ENCODE measurements at places on chromosomes 4 and X.

GRCh38 chr4:11367371-11367770, 61.3 kb downstream of the HS3ST1 start:
- DNase-seq = no peak

GRCh38 chrX:133249266-133250058, 31.3 kb upstream of the TFDP3 start:
- no peak for DNase-seq

- DNase-seq = no peak
Measured at GRCh38 chrX:114797494-114797893, 213.6 kb downstream of the HTR2C start.

DNA sequence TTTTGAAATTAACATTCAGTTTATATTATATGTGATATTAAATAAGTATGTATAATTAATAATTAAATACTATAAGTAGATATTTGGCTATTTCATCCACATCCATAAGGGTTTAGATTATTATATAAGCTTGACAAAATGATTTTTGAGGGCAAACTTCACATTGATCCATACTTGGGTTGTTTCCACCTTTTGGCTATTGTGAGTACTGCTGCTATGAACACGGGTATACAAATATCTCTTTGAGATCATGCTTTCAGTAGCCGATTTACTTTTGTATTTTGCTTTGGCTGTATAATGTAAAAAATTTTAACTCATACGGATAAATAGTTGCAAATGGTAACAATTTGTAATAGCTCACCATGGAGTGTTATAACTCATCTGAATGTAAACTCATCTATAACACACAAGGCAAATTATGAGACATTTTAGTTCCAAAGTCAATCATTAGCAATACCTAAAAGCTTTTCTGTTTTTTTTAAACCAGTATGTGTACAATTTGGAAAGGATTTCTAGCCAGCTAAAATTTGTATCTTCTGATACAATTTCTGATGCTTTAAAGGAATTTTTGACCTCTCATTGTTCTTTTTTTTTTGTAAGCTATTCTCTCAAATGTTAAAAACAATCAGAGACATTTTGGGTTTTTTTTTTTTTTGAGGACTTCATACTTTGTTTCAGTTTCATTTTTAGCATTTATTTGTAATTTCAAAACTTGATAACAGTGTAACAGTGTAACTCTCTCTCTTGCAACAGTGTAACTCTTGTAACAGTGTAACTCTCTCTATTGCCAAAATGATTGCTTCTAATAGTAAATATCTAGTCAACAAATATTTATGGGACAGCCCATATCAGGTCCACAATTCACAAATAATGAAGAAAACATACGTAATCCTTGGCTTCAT, 51.8 kb upstream of the ARX start:
- no peak for DNase-seq

- no peak for DNase-seq
Measured at GRCh38 chrX:46317163-46317562, 228.1 kb downstream of the ZNF674 start.

GRCh38 chr4:164383358-164384220, 370.3 kb upstream of the SMIM31 start:
- DNase-seq = no peak

DNA sequence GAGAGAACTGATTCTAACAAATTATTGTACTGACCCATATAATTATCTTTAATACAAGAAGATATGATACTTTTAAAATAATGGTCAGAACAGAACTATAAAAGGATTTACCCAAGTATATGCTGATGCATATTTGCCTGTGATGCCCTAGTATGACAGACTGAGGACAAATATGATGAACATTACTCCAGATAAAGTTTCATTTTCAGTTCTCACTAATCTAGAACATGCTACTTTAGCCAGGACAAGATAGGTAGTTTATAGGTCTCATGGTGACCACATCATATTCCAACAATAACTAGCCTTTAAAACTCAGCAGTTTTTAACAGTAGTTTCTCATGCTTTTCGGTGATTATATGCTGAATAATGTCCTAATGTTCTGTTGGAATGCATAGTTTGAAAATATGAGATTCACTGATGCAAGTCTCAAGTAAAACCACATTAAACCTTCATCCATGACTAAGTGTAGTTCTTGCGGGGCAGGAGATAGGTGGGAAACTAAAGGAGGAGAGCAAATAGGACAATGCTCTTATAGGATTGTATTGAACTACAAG, 295.2 kb upstream of the AGA start:
- no peak for DNase-seq

DNA sequence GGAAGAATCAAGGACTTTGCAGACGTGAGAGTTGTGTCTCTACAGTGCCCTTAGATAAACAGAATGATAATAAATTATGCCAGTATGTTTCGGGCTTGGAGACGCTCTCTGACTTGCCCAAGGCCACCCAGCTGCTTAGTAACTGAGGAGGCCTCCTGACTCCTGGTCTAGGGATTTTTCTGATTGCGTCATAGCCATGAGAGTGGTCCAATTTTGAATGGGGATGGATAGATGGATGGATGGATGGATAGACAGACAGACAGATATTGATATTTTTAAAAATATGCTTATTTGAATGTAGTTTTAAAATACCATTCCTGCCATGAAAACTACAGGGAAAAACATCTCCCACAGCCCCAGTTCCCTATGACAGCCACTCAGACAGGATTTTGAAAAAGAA, 15.5 kb downstream of the ARHGAP36 start:
- DNase-seq = no peak
